ENCODE measurements at places on chromosomes 5 and 9. TPM values are rescaled to one million over a fixed set of nuclear protein-coding genes. Genes with fewer than 3 reads are reported as not detected.
A peak's percentile ranks its signal among the peaks of the same experiment; 100 is the strongest.

- no peak for DNase-seq
These were observed 8.9 kb downstream of the PLK2 start for GRCh38 chr5:58450811-58451629.

GRCh38 chr5:56475689-56476486 lies 242.8 kb upstream of the ANKRD55 start:
- DNase-seq, result no peak

DNA sequence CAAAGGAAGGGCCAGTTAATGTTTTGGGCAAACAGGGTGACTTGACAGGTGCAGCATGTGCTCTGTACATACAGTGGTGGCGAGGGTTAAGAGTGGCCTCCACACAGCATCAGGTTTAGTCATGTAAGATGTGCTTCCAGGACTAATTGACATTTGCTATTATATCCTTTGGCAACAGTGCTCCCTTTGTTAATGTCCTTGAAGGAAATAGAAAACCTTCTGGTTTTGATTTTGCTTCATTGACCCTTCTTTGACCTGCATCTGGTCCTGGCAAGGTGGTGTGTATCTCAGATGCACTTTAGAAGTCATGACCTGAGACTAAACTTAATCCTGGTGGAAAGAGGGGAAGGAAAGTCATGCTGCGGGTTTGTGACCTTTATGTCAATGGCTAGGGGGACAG lies 440.0 kb downstream of the ENC1 start:
- DNase-seq, result no peak

DNA sequence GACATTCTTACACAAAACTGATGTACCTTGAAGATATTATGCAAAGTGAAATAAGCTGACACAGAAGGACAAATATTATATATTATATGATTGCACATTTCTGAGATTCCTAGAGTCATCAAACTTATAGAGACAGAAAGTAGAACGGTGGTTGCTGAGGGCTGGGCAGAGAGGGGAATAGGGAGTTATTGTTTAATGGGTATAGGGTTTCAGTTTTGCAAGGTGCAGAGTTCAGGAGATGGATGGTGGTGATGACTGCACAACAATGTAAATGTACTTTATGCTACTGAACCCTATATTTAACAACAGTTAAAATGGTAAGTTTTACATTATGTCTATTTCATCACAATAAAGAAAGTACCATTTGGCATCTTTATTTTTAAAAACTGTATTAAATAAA lies 315.8 kb upstream of the POU5F2 start:
- no peak for DNase-seq

- DNase-seq, result no peak
These were observed 45.5 kb downstream of the HTR1A start for GRCh38 chr5:63916786-63917185.

DNA sequence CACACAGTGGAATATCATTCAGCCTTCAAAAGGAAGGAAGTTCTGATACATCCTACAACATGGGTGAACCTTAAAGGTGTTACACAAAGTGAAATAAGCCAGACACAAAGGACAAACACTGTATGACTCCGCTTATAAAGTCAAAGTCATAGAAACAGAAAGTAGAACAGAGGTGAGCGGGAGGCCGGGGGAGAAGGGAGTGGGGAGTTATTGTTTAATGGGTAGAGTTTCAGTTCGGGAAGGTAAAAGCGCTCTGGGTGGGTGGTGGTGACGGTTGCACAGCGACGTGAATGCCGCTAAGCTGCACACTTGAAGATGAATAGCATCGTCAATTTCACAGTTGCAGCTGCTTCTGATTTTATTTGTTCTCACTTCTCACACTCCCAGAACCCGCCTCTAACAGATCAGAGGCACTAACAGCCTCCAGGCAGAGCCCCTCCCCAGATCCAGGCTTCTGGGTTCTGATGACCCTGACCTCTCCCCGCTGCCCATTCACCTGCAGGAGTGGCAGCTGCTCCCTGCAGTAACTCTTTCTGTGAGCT lies 34.1 kb downstream of the BNIP1 start:
- no peak for DNase-seq

DNA sequence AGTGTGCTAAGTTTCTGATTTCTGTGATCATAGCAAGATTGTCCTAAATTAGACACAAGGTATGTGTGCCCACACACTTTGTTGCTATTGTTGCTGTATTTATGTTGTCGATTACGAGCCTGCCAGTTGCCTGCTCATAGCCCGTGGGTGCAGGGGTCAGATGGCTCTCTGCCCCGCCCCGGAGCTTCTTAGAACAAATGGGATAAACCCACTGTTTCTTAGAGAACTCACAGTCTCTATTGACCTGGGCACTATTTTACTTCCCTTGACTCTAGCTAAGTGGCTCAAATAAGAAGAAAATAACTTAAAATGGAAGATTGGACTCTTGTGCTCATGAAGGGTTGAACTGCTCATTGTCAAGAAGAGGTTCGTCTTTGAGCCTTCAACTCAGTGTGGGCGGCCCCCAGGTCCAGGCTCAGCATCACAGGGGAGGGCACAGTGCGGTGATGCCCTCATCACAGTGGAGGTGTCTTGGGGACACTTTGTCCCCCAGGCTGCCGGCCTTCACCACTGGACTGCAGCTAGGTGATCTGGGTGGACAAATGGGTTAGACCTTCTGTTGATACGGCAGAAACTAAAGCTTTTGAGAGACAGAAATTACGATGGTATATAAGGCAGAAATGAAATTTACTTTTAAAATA lies 155.5 kb downstream of the TENT4A start:
- DNase-seq, result no peak

DNA sequence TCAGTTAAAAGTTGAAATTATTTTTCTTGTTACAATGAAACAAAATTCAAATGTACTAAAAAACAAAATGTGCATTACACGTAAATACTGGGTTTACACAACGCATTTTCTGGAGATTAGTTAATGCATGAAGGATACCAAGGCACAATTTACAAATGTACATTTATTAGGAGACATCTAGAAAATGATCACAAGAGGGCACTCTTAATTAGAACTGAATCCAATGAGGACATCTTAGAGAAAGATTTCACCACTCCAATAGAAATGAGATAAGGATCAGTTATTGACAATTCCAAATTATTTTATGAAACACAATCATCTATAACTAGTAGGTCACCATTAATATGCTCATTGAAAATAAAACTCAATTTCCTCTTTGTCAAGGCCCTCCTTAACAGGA lies 36.6 kb upstream of the CDH12 start:
- no peak for DNase-seq

DNA sequence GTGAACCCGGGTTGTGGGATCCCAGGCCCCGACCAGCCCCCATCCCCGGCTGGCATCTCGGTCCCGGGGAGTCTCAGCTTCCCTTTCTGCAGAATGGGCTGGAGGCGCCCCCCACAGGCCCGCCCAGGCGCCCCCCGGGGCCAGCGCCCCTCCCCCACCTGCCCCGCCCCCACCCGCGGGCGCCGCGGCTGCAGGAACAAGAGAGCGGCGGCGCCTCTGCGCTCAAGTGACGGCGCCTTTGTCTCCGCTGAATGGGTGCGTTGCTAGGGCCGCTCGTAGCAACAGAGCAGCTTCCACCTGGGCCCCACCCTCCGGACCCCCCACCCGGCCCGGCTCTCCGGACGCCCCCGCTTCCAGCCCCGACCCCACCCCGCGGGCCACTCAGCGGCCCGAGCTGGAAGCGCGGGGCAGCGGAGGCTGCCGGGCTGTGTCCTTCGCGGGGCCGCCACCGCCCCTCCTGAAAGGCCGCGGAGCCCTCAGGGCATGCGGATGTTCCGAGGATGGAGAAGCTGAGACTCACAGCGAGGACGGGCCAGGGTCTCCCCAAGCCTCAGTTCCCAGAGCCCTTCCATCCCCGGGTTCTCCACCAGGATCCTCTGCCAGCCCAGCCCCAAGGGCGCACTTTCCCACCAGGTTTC lies 27.5 kb downstream of the ADGRD2 start:
- no peak for DNase-seq

DNA sequence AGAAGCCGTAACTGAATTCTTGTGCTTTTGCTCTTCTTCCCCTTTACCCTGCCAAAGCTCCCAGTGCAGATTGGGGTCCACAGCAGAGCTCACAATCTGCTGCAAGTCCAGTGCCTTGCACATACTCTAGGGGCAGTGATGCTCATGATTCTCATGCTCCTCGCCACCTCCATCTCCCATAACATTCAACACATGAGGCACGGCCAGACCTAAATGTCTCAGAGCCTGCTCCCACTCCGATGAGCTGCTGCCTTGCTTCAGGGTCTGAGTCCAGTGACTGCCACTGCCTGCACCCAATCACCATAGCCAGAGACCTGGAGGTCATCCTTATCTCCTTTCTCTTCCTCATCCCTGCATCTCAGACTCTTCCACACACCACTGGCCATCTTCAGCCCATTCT lies 10.5 kb downstream of the CSF1R start:
- DNase-seq, result peak; percentile 6

KCNV2 gene
- not detected for total RNA-seq

FOXD4L6 gene
- total RNA-seq, result not detected

DNLZ gene
- total RNA-seq, result 16.4 TPM

RBM18 gene
- 21.3 TPM for total RNA-seq

TESK1 gene
- total RNA-seq, result 56.9 TPM

ANKRD18B gene
- total RNA-seq, result 2.1 TPM

YTHDC2 gene
- 20.3 TPM for total RNA-seq

PLAC8L1 gene
- not detected for total RNA-seq

IL17B gene
- 0.52 TPM for total RNA-seq
